ENCODE measurements at places on chromosomes 11 and 22.

DNA sequence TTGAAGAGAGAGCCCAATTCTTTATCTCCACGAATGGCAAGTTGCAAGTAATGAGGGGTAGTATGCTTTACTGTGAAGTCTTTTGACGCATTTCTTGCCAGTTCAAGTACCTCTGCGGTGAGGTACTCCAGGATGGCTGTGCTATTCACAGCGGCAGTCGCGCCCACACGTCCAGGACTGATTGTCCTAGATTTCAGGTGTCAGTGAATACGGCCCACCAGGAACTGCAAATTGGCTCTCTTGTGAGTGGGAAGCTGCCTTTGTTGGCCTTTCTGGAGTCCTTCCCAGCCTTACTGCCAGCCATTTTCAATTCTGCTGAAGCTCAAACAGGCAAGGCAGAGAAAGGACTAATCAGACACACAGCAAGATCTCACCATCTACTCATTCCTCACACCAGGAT, 8.5 kb downstream of the PPFIA1 start:
- no peak for DNase-seq

- no peak for DNase-seq
These were observed 35.8 kb downstream of the SC5D start for GRCh38 chr11:121328176-121328966.

- DNase-seq: no peak
These were observed 51.8 kb upstream of the SLC36A4 start for GRCh38 chr11:93249459-93250220.

DNA sequence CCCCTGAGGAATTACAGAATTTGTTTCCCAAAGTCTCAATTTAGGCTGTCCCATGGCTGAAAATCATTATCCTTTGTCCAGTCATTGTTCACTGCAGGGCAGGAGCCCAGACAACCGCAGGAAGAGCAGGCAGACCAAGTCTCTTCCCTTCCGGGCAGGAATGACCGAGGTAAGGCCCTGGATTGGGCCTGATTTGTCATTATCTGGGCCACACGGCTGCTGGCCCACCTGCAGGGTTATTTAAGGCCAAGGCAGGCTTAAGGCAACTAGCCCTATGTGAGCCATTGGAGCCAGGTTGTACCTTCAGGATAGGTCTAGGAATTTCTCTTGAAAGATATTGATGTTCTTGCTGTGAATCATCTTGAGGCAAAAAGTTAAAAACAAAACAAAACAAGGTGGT, 9.7 kb upstream of the IL10RA start:
- no peak for DNase-seq

DNA sequence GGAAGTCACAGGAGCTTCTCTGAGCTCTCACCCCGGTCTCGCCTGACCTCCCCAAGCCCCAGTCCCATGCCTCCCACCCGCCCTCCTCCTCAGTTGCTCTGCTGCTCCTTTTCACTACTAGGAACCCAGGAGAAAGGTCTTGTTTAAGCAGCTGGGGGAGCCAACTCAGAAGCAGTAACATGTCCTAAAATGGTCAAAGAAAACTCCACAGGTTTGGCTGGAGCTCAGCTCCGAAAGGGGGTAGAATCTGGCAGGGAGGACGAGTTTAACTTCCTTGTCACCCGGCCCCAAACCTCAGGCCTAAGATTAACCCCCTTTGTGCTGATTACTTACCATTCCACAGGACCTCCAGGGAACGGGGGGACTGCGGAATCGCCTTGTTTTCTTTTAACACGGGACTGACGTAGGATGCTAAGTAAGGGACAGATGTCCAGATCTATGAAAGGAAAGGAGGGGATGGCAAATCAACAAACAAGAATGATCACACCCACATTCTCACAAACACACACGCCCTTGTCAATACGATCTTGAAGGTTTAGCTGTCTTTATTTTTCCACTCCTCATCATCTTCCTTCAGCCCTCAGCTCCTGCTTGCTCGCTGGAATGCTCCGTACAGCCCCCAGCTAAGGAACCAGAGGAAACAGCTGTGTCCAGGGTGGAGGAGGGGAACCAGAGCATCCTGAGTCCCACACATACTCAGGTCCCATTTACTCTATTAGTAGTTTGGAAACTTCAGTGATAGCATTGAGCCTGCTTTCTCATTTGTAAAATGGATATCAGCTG, 13.5 kb downstream of the PCSK7 start:
- DNase-seq: no peak

- no peak for DNase-seq
These were observed 91.9 kb upstream of the SOX6 start for GRCh38 chr11:16448123-16448717.

GRCh38 chr11:76638270-76639197, 32.0 kb downstream of the LRRC32 start:
- no peak for DNase-seq

GRCh38 chr11:23403210-23404185, 543.2 kb upstream of the CCDC179 start:
- DNase-seq: no peak

- no peak for DNase-seq
These were observed 144.9 kb downstream of the PGR start for GRCh38 chr11:100984668-100985067.

- DNase-seq: no peak
These were observed 46.2 kb downstream of the MACROD1 start for GRCh38 chr11:64119700-64120099.

DNA sequence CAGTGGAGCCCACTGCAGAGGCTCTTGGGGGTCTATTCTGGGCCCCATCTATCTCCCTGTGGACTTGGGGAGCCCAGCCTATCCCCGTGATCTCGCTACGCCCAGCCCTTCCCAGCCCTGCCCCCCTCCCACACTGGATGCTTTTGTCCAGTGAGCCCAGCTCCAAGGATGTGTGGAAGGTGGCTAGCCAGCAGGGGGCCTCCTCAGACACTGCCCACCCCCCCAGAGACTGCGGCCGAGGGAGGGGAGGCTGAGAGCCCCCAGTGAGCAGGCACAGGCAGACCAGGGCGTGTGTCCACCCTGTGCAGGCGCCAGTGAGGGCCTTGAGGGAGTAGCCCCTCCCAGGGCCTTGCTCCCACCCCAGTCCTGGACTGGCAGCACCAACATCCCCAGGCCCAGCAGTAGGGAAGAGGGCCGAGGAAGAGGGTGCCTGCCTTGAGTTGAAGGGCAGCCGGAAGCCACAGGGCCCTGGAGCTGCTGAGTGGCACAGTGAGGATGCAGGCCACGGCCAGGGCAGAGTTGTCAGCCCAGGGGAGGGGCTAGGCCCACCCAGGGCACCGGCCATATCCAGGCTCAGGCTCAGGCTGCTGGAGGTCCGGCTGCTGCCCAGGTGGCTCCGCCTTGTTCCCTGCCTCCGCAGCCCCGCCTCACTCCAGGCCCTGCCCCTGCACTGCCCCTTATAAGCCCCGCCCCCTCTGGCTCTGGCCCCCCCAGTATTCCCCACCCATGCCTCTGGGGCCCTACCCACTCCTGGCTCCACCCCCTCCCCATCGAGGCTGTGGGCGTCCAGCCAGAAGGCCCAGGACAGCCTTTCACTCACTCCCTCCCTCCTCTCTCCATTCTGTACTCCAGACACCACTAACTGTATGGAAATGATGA, 28.0 kb downstream of the MOB2 start:
- no peak for DNase-seq

DNA sequence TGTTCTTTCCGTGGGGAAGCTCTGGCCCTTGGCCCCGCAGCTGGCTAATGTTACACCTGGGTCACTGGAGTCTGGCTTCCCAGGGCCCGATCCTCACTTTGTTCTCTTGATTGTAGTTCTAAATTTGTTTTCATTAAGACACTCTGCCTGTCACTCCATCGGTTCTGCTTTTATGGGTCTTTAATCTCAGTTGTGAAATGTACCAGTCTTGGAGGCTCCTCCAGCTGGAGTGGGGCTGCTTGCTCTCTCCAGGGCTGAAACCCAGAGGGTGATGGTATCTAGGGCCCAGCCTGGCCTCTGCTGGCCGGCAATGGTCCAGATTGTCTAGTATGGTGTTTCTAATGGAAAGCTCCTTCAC, 352.9 kb downstream of the TENM4 start:
- no peak for DNase-seq

- DNase-seq: no peak
These were observed 14.6 kb upstream of the POLD3 start for GRCh38 chr11:74577624-74578396.

DNA sequence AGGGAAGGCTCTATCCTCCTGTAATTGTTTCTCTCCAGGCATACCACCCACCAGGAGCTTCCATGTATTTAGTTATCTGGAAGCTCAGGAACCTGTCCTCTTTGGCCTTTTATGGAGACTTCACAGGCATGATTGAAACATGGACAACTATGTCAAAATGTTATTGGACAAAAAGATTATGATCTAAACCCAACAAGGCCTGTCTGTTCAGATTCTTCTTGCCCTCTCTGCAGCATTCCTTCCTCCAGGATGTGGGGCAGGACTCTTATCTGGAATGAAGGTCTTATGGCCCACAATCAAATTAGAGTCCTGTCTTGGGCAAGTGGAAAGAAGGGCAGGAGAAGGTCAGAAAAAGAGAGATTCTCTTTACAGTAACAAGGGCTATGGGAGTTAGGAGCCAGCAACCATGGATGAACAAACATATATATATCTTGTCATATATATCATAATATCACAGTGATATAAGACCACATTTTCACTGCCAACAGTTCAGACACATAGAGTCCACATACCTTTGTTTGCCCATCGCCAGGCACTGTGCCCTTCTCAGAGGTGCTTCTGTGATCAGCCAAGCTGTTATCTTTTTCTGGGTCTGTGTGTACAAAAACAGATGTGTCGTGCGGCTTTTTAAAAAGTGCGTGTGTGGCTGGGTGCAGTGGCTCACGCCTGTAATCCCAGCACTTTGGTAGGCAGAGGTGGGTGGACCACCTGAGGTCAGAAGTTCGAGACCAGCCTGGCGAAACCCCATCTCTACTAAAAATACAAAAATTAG, 42.5 kb upstream of the SUSD2 start:
- no peak for DNase-seq

DNA sequence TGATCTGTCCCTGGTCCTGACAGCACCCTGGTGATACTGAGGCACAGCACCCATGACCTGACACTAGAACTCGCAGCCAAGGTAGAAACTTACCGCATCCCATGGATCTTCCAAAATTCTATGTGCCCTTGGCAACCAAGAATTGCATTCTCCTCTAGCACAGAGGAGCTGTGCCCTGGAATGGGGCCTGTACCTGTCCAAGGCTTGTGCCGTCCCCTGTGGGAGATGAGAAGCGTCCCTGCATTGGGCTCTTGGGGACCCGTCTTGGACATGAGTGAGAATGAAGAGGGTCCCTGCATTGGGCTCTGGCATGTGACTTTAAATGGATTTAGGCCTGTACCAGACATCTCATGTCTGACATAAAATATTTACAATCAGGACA, 67.1 kb downstream of the GGTLC2 start:
- no peak for DNase-seq

GRCh38 chr22:25696763-25697162, 45.2 kb upstream of the MYO18B start:
- no peak for DNase-seq

GRCh38 chr11:12430954-12431595, 53.7 kb downstream of the PARVA start:
- DNase-seq: no peak

DNA sequence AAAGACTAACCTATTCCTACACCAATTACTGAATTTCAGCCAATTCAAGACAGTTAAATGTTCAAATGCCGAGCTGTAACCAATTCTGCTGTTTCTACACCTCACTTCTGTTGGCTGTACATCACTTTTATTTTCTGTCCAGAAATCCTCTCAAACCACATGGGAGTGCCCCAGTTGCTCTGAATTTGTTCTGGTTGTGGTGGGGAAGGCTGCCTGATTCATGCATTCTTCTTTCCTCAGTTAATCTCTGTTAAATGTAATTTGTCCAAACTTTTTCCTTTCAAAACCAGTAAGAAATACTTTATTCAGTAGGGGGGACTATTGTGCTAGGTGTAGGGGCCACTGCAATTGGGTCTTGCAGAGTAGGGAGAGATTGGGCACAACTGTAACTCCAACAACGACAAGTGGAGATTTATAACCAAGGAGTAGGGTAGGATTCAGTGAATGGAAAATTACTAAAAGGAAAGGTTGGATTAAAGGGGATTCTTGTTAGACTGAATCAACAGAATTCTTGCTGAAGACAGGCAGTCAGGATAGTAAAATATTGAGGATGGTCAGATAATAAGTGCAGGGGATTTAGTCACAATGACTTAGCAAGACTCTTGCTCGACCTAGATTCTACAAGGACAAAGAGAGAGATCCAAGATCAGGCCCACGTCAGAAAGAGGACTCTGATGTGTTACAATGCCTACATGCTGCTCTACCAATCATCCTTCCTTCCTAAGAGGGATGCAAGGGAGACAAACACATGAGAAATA, 593.5 kb upstream of the FAT3 start:
- no peak for DNase-seq

DNA sequence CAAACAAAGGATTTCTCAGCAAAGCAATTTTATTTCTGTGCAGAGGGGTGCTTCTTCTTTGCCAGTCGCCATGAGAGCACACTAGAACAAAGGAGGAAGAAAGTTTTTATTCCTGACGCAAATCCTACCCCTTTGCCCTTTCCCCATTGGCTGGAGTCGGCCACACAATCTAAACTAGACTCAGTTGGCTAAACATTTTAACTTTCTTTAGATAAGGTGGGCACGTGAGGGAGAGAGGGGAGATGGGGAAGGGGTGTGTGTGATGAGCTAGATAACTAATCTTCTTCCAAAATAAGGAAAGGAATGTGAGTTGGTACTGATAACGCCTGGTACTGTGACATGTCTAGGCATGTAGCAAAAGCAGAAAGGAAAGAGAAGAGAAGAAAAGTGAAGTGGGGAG, 626 bp downstream of the TRIM22 start:
- DNase-seq: no peak

GRCh38 chr11:37657645-37658044, 1059.6 kb upstream of the RAG2 start:
- DNase-seq: no peak

- DNase-seq: no peak
These were observed 31.6 kb upstream of the CBX7 start for GRCh38 chr22:39183991-39184585.

DNA sequence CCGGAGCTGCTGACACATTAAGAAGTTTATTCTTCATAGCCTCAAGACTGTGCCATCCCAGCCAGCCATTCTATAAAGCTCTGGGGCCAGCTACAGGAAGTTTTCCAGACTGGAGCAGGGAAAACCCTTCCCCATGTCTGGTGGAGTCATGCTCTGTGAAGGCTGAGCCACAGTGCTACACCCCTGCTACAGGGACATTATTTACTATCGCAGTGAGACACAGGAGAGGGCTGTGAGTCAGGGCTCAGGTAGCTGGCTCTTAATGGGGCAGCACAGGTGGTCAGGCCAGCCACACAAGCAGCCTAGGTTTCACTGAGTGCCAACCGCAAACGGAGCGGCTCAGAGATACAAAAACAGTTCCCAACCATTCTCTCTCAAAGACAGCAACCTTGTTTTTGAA, 12.1 kb downstream of the HPS4 start:
- DNase-seq: no peak

GRCh38 chr11:35786188-35786587, 123.6 kb downstream of the TRIM44 start:
- no peak for DNase-seq

DNA sequence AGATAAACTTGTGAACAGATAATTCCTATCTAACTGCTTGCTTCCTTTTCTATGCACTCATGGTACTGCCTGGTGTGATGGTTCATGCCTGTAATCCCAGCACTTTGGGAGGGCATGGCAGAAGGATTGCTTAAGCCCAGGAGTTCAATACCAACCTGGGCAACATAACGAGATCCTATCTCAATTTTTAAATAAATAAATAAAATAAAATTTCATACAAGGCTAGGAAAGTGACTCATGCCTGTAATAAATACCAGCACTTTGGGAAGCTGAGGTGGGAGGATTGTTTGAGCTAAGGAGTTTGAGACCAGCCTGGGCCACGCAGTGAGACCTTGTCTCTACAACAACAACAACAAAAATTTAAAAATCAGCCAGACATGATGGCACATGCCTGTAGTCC, 166.6 kb downstream of the COMMD9 start:
- DNase-seq: no peak
